ENCODE measurements at places on chromosomes 13 and 19.

GRCh38 chr13:32179708-32180107 lies 135.5 kb downstream of the ZAR1L start:
- no peak for DNase-seq

- DNase-seq: no peak
Observed at GRCh38 chr19:4847190-4847973, 15.9 kb upstream of the TICAM1 start.

- DNase-seq: no peak
Observed at GRCh38 chr19:10137751-10138682, 18.3 kb upstream of the EIF3G start.

DNA sequence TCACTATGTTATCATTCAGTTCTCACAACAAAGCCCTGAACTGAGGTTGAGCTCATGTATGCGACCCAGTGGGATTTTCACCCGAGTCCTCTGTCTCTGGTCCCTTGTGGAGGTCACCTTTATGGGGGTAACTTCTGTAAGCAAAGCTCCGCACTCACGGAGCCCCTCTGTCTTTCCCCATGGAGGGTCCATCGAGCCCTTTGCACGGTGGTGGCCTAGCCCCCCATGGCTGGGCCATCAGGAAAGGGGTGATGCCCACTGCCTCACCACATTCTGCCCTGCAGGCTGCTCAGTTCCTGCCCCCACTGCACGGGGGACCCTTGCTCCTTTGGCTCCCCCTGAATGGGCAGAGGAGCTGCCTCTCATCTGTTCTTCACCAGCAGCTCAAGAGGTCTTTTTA lies 39.6 kb downstream of the CHST8 start:
- DNase-seq: no peak

Data from activated T-helper 1 cell treated with anti-CD3 and anti-CD28 coated beads, Interleukin-2, amount 50 U/mL, for 16 hours (primary cell).